Renal cortex interstitium (tissue), 15 donors: ENCODE measurements at places on chromosomes 2 and 18. TPM values are rescaled to one million over a fixed set of nuclear protein-coding genes. Genes with fewer than 3 reads are reported as not detected.

GRCh38 chr18:55573386-55573785 lies 14.6 kb downstream of the TCF4 start:
- DNase-seq: no peak

DNA sequence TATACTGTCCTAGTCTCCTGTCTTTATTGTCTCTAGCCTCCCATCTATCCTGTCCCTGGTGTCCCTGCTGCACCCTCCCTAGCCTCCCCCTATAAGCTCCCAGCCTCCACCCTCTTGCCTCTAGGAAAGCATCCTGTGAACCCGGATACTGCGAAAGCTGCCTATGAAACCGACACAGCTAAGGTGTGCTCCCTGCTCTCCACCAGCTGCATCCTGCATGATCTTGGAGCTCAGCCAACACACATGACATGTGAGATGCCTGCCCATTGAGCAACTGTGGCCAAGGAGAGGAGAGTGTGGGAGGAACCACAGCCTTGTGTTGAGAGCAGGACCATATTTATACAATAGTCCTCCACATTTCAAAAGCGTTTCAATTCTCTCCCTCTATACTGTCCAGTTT lies 187.1 kb downstream of the ZBTB7C start:
- no peak for DNase-seq

DNA sequence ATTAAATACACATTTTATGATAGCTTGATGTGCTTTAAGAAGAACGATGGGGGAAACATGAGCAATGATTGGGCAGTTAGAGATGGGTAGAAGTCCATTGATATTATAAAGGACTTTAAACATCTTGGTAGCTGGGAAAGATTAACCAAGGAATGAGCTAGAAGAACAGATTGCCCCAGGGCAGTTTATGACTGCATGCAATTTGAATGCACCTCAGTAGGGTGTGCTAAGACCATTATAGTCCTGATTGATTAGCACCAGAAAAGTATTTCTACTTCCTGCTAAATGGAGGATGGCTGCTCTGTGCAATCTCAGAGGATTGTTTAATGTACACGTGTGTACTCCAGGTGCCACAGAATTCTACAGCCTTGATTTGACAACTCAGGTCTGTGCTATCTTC lies 641.9 kb downstream of the CNTNAP5 start:
- DNase-seq: no peak

GRCh38 chr2:171592036-171592555 lies 69.8 kb downstream of the CYBRD1 start:
- DNase-seq: no peak

The SPRED2 gene
- polyA plus RNA-seq: 37.8 TPM
